ENCODE measurements at places on chromosomes 1 and 21.

- no peak for DNase-seq
Observed at GRCh38 chr1:162856260-162856659, 4.7 kb downstream of the CCDC190 start.

- no peak for DNase-seq
Observed at GRCh38 chr1:25500694-25501093, 42.7 kb upstream of the LDLRAP1 start.

GRCh38 chr1:206705726-206706297, 21.1 kb downstream of the MAPKAPK2 start:
- no peak for DNase-seq

GRCh38 chr1:163231385-163231784, 28.7 kb upstream of the RGS5 start:
- no peak for DNase-seq

- no peak for DNase-seq
Observed at GRCh38 chr21:21612466-21612865, 614.3 kb downstream of the NCAM2 start.

DNA sequence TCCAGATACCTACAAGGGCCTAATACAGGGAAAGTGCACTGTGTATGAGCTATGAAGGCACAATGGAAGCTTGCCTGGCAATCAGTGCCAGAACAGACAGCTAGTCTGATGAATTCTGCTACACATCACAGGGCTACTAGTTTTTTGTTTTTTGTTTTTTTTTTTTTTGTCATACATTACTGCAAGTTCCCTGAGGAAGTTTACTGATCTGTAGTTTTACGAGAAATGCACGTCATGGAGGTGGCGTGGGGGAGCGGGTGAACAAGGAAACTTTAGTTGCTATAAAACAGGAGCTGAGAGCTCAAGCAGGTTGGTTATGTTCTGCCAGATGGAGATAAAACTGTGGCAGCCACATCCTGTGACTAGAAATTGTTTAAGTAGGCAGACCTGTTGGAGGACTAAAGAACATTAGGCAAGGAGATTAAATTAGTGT, 17.7 kb downstream of the PTPRC start:
- DNase-seq, result peak; percentile 91

- no peak for DNase-seq
Observed at GRCh38 chr1:65357291-65357960, 48.1 kb downstream of the DNAJC6 start.

- no peak for DNase-seq
Observed at GRCh38 chr1:66278260-66279021, 255.5 kb upstream of the SGIP1 start.

- DNase-seq, result no peak
Observed at GRCh38 chr1:42750041-42750440, 10.0 kb upstream of the CLDN19 start.

DNA sequence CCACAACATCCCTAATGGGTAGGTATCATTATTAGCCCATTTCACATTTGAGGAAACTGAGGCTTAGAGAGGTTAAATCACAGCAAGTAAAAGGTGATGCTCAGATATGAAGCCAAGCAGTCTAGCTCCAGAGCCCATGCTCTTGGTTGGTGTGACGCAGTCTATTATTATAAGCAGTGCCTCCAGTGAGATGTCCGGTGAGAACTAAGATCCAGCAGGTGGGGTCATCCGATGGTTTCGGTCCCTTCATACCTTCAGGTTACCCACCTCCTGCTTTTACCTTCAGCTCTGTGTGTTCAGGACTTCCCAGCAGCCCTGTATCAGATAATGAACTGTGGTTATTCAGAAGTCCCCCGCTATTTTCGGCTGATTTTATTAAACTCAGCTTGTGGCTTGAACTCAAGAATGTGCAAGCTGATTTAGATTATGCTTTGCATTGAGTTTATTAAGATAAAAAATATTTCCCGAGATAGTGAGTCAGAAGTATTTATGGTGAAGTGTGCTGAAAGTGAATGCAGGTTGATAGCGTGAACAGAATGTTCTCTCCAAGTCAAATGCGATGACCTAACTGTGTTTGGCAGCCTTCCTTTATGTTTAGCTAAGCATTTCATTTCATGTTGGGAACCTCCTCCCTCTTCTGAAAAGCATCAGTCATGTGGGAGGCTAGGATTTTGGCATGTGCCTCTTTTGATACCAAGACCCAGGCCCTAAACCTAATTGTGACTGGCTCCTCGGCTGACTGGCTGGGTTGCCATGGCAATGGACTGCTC, 160.9 kb upstream of the UBE2U start:
- no peak for DNase-seq

- DNase-seq, result no peak
Observed at GRCh38 chr1:86504137-86504479, 35.4 kb downstream of the CLCA1 start.

- DNase-seq, result peak; percentile 62
Observed at GRCh38 chr1:110339407-110340206, 430 bp downstream of the RBM15 start.

DNA sequence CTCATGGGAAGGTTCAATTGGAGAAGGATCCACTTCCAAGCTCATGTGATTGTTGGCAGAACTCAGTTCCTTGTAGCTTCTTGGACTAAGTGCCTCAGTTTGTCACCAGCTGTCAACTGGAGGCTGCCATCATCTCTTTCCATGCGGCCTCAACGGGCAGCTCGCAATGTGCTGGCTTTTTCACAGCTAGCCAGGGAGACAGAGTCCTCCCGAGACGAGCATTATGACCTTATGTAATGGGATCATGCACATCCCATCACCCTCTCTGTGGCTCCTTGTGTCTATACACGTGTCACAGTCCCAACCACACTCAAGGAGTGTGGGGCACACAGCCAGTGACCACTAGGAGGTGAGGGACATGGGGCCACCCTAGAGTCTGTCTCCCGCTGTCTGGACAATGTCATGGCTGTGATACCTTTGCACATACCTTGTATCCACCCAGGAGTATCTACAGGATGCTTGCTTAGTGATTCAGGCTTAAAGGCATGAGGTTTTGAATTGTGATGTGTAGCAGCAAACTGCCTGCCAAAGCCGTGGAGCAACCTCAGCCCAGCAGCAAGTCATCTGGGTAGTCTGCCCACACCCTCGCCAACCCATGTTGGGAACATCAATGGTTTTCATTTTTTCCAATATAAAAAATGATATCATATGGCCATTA, 3.9 kb upstream of the KRTAP10-6 start:
- no peak for DNase-seq

- no peak for DNase-seq
Observed at GRCh38 chr1:230101556-230101955, 34.5 kb downstream of the GALNT2 start.

- no peak for DNase-seq
Observed at GRCh38 chr1:25216123-25216522, 16.2 kb downstream of the SYF2 start.

GRCh38 chr1:117013309-117013858, 11.8 kb downstream of the CD101 start:
- DNase-seq, result no peak

DNA sequence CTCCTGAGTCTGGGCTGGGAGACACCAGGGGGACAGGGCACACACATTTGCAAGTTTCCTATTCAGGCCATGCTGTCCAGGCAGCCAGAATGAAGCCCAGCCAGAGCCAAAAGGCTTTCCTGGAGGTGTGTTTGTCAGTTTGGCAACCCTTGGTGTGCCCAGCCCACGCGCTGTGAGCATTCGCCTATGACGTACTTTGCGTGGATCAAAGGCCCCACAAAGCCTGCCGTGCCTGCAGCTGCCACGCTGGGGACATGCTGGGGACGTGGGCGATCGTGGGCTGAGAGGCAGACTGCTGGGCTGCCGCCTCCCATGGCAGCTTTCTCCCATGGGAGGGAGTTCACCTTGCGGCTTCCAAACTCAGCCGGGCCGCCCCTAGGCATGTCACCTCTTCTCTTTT, 57.5 kb downstream of the CD247 start:
- DNase-seq, result peak; percentile 45

DNA sequence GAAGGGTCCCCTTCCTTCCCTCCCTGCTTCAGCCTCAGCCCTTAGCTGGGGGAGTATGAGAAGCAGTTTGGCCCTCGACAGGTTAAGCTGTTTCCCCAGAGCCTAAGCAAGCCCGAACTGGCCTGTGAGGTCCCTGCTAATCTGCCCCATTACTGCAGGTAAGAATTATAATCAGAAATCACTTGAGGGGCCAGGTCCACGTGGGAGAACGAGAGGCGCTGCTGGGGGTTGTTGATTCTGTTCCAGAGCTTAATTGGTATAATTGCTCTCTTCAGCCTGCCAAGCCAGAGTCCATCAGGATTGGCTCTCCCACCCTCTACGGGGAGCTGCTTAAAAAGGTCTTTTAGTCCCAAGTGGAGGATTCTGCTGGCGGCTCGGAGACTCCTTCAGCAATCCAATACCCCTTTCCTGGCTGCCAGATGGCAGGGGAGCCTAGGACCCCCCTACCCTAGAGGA, 70.8 kb downstream of the UBE2T start:
- DNase-seq, result no peak

DNA sequence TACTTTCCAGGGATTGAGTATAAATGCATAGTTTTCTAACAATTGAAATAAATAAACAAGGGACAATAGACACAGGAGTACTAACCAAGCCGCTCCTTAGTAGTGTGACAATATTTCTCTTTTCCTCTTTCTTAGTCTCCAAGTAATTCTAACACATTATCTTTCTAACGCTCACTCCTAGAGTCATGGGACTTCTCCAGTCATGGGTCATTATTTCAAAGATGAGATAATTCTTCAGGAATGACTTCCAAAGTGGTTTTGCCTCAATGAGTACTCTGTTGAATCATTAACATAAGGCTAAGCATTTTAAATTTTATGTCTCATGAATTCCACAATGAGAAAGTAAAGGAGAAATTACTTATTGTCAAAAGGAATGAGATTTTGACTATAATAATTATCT, 605.8 kb upstream of the ADAMTS5 start:
- no peak for DNase-seq

DNA sequence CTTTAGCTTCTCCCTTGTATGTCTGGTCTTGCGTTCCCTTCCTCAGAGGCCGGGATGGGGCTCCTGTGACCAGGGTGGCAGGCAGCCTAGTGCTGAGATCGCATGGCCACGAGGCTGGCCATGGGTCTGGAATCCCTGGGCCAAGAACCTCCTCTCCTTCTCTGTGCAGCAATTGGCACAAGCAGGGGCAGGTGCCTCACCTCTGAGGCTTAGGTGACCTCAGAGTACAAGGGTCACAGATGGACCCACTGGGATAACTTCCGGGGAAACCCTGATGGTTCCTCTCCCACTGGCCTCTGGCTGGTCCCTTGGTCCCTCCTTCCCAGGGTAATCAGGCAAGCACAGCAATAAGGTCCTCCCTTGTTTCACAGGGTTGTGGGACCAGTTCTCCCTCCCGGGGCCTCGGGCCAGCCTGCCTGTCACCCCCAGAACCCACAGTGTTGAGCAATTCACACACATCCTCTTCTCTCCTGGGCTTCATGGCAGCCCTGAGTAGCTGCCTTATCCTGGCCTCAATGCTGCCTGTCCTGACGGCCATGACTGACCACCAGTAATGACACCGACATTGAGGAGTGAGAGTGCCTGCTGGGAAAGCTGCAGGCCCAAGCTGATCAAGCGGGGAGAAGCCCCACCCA, 38.6 kb downstream of the BMP8A start:
- no peak for DNase-seq

DNA sequence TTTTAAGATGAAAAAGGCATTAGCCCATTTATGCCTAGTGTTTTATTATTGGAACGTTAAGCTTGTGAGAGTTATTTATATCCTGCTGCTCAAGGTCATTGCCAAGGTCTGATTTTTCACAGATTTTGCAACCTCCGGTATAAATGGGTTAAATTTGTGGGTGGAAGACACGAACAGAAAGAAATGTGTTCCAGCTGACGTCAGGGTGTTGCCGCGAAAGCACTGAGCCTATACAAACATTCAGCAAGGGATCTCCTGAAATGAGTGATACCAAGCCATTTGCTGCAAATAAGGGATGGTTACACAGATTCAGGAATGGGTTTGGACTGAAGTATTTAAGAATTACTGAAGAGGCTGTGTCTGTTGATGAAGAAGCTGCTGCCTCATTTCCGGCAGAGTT, 32.2 kb downstream of the TMED5 start:
- no peak for DNase-seq

DNA sequence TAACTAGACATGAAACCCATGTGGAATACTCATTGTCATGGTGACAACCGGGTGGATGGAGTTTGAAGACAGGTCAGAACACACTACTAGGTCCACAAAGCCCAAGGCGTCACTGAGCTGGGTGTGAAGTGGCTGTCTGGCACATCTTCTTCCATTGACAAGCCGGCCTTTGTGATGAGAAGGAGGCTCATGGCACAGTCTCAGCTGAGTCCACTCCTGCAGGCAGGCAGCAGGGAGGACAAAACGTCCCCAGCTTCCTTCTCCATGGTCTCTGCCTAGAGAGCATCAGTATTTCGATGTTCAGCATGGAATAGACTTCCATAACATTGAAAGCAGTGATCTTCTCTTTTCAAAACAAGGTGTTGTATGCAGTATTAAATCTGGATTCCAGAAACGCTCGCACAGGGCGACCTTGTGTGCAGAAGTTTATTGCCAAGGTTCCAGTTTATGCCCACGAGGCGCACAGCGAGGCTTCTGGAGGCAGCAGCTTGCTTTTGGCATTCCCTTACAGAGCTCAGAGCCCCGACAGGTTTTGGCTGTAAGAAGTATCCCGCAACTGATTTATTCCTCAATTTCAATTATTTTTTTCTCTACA, 104.2 kb downstream of the SIM2 start:
- DNase-seq, result no peak

DNA sequence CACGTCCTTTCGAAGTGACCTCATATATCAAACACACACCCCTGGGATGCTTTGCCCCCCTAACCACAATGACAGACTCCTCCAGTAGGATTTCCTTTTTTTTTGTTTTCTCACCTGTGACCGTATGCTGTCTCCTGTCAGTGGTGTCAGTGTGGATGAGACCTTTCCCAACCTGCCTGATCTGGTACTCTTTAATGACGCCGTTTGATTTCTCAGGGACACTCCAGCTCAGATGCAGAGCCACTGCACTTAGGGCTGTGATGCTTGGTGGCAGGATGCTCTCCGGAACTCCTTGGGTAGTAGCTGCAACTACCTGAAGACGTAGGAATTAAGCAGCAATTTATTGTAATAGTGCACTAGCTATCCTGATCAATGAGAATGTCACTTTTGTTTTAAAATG, 212.6 kb downstream of the KCTD3 start:
- no peak for DNase-seq

DNA sequence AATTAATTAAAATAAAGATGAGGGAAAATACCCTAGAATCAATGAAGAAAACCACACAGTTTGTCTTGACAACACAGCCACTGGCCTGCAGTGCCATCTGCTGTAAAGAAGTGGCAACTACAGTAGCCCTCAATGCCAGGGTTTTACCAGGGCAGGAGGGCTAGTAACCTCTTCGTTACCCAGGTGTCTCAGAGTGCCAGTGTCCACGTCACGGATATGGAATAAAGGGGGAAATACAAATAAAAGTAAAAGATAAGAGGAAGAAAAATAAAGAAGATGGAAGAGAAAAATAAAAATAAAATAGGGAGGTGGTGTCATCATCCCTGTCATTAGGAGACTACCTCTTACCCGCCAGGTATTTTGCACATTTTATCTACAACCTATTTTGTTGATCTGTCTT, 14.2 kb upstream of the SLC44A3 start:
- DNase-seq, result peak; percentile 54

- DNase-seq, result no peak
Observed at GRCh38 chr1:45621895-45622523, 1.8 kb downstream of the CCDC17 start.
